ENCODE measurements at places on chromosomes 7 and 10.
A peak's percentile ranks its signal among the peaks of the same experiment; 100 is the strongest.

DNA sequence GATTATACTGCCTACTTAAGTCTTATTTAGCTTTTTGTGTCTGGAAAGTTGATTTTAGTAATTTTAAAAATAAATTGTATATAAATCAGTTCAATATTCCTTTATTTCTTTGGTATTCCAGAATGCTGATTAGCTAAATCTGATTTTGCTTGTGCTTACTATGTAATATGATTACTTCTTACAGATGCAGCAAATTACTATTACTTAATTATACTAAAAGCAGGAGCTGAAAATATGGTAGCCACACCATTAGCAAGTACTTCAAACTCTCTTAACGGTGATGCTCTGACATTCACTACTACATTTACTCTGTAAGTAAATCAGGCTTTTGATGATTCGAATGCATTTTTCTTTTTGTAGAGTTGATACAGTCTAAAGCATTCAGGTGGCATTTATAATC, 34.0 kb downstream of the ANLN start:
- DNase-seq: no peak

- DNase-seq: peak; percentile 26
Observed at GRCh38 chr10:26391701-26392695, 46.1 kb upstream of the APBB1IP start.

- DNase-seq: no peak
Observed at GRCh38 chr10:77029777-77030717, 607.6 kb downstream of the KCNMA1 start.

DNA sequence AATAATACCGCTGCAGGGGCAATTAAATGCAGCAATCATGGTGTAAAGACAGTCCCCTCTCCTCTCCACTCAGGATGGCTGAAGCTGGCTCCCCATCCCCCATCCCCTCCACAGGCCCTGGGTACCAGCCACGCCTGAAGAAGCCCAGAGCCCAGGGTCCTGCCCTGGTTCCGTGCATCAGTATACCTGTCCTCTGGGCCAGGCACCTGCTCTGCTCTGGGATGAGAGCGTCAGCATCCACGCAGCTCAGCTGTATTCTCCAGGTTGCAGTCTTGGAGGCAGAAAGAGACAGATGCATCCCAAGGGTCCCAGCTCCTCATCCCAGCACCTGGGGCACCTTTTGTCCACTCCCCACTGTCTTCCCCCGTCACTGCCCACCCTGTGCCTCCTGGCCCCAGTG, 233.8 kb downstream of the TCERG1L start:
- no peak for DNase-seq

GRCh38 chr7:70657571-70657970, 474.4 kb upstream of the GALNT17 start:
- no peak for DNase-seq

GRCh38 chr7:123749537-123749857, 694 bp upstream of the WASL start:
- peak; percentile 52 for DNase-seq

DNA sequence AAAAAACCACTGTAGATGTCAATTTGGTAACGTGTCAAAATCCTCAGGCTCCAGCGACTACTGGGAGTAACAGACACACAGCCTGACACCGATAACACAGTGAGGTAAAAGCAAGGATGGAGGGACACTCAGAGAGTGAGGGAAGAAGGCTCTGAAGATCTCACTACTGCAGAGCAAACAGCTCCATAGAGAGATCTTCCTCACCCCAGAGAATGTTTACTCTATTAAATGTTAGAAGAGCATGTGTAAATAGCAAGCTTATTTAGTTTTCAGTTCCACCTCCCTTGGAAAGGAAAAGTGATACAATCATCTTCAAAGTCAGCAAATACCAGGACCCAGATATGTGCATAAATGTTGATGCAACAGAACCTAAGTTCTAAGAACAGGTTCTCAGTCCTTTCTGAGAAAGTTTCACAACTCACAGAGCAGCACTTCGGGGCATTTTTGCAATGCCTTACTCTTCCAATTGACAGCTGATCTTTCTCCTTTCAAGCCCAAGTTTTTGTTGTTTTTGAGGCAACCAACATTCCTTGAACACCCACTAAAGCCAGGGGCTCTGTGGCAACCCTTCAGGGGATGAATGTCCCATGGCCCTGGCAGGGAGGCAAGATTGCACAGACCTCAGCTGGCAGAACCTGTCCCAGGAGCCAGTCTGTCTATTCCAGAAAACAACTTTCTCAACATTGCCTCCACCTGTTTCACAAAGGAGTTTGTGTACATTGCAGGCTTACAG, 177.4 kb downstream of the SFMBT2 start:
- DNase-seq: no peak

DNA sequence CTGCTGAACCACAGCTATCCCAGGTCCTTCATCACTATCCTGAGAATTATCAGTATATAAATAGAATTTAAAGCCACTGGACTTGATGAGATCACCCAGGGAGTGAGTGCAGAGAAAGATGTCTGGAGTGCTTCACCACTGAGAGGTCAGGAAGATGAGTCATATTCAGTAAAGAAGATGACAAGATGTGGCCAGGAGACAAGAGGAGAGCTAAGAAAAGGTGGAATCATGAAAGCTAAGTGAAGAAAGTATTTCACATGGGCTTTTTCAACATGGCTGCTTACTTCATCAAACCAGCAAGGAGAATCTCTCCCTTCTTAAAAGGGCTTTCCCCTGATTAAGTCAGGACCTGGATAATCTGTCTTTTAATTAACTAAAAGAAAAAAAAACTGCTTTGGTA, 9.1 kb upstream of the PRKAR2B start:
- no peak for DNase-seq

DNA sequence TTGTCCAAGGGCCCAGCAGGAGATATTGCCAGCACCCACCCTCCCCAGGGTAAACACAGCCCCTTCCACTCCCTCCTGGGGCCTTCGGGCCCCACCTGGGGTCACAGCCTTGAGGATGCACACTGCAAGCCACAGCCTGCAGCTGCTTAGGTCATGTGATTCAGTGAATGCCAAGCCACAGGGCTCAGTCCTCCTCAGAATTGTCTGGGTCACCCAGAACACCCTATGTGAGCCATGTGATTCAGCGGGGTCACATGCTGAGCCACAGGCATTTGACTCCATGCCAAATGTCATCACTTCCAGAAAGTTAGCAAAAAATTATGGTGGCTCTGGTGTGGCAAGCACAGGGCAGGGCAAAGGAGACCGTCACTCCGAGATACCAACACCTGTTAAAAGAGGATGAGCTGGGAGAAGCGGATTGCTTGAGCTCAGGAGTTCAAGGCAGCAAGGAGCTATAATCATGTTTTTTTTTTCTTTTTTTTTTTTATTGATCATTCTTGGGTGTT, 17.2 kb upstream of the PSAP start:
- no peak for DNase-seq

GRCh38 chr10:1243486-1244234, 187.5 kb downstream of the WDR37 start:
- DNase-seq: no peak

DNA sequence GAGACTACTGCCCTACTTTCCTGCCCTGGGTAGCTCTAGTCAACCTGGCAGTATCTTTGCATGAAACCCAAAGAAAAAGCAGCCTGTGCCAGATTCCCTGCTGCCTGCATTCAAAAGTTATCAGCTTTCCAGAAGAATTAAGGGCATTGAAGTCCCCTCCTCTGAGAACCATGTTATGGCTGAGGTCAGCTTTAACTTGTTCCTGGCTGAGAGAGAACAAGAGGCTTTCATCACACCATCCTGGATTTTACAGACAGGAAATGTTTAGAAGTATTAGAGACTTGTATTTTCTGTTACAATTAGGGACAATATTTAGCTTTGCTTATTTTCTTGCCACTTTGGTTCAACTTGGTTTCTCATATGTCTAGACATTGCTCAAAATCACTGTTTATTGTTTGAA, 238.8 kb downstream of the ARL4A start:
- no peak for DNase-seq

DNA sequence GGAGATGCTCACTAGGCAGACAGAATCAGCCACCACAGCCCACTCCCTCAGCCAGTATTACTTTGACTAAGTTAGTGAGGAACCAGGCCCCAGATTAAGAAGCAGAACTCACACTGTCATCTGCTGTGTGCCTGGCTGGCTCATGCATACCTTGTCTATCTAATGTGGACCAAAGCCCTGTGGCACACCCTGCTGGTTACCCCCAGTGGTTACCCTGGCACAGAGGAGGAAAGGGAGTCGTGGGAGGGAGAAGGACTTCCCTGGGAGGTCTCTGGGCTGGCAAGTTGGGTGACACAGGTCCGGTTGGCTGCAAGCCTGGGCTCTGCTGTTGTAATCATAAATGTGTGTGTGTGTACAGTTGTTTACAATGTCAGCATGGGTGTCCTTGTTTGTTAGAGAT, 7.5 kb upstream of the SH2D4B start:
- DNase-seq: no peak

GRCh38 chr10:2145926-2146478, 408.7 kb upstream of the ADARB2 start:
- no peak for DNase-seq
